Ureter (tissue), 1 donor: ENCODE measurements at places on chromosomes 5 and 9.

DNA sequence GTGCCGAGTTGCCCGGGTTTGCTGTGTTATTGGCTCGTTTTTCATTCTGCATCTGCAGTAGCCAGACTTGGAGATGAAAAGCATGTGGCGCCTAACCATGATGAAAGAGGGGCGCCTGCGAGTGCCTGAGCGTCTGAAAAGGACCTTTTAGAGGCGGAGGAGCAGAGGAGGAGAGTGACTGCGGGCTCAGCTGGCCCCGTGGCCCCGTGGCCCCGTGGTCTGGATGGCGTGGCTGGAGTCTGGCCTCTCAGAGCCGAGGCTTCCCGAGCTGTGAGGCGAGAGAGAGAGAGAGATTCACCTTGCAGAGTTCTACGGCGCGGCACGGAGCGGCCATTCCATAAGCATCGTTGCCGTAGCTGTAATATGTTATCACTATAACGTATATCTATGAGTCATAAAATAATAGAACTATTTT lies 55.3 kb upstream of the RNU6ATAC start:
- DNase-seq, result no peak

- no peak for DNase-seq
Measured at GRCh38 chr5:125140855-125141254, 394.4 kb upstream of the ZNF608 start.

DNA sequence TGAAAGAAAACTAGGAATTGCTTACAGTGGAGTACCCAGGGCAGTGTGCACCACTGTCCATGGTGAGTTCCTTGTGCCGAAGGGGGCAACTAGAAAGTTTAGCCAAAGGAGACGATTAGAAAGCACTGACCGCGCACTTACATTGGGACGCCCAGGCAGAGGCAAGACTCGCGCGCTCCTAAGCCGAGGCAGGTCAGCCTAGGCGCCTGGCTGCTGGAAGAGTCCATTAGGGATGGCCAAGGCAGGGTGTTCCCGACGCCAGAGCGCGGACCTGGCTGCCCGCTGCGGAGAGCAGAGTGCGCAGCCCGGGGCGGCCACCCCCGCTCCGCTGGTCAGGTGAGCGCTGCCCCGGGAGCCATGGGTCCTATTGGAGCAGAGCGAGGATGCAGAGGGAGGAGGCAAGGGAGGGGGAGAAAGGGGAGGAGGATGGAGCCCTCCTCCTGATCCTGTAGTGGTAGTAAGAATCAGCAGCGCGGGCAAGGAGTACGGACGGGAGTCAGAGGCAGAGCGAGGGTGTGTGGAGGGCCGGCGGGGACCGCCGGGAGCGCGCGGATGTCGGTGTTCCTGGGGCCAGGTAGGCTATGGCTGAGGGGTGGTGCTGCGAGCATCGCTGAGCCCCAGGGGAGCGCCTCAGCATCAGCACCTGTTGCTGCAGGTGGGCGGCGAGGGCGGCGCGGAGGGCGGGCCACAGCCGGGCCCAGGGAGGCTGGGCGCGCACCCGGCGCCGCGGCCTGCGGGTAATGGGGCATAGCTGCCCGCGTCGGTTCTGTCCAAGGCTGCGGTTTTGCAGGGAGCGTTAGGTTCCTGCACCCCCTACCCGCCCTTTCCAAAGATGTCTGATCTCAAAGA lies at the start of gene ADGRV1:
ADGRV1 (plus strand) TSS at position 454 of the 849 bp plus-strand sequence; CDS start at position 553, 99 bp downstream.
- no peak for DNase-seq

GRCh38 chr5:166068547-166069335 lies 2222.7 kb upstream of the WWC1 start:
- DNase-seq, result no peak

- DNase-seq, result no peak
Measured at GRCh38 chr5:145247745-145248040, 587.4 kb downstream of the PRELID2 start.

DNA sequence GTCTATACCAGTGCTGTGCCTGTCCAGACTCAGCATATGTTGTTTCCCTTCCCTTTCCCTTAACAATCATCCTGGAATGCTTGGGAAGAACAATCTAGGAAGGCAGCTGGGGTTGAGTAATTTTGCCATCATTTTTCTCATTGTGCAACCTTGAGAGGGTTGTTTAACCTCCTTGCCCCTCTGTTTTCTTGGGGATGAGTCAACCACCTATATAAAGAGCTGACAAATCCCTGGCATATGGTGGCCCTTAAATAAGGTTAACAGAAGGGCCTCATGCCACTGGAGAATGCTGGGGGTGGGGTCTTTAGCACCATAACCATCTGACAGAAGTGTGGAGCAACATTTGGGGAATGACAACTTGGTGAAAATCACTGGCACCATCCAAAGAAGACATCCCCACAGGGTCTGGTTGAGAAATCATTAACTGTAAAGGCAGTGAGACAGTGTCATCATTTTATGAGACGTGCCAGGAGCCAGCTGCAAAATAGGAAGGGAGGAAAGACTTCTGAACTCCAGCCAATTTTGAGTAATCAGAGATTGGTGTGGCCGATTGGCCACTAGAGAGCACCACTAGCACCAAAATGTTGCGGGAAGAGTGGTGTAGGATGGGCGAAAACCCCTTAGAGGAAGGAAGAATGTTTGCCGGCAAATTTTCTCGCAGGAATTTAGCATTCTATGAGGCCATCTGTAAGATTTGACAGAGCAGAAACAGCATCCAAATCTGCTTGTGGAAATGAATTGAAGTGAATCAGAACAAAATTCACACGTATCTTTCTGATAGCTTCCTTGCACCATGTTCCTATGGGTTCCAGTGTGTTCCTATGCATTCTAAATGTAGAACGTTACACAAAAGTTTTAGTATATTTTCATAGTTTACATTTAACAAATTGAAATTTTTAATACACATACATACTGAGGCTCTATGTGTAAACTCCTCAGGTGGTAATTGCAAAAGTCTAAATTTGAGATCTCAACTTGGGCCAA lies 113.8 kb downstream of the MSX2 start:
- no peak for DNase-seq

DNA sequence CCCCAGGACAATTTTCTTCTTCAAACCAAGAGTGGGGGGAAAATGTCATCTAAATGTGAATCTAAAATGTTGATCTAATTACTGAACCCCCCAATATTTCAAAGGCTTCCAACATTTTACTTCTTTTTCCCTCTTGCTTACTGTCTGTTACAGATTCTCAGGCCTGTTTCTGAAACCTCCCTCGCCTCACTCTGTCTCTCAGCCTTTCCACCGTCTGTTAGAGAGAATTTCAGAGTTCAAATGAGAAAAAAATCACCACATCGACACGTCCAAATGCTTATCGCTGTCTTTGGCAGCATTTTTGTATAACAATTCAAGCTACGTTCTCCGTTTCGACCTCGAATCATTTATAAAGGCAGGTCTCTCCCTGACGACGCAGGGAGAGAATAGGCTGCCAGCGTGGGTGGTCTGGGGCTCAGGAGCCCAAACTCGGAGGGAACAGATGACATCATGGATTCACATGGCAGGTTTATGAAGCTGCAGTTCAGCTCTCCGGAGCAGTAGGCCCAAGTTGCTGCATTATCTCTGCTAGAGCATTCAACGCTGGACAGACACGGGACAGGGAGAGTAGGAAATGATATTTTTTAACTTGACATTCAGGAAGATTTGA lies 139.8 kb downstream of the GAS1 start:
- DNase-seq, result no peak
